Stimulated activated CD4-positive, alpha-beta T cell treated with anti-CD3 and anti-CD28 coated beads, Interleukin-12 subunit alpha, Interleukin-12 subunit beta, amount 100 ng/mL, for 48 hours (primary cell): ENCODE measurements at places on chromosomes 1 and 21.

DNA sequence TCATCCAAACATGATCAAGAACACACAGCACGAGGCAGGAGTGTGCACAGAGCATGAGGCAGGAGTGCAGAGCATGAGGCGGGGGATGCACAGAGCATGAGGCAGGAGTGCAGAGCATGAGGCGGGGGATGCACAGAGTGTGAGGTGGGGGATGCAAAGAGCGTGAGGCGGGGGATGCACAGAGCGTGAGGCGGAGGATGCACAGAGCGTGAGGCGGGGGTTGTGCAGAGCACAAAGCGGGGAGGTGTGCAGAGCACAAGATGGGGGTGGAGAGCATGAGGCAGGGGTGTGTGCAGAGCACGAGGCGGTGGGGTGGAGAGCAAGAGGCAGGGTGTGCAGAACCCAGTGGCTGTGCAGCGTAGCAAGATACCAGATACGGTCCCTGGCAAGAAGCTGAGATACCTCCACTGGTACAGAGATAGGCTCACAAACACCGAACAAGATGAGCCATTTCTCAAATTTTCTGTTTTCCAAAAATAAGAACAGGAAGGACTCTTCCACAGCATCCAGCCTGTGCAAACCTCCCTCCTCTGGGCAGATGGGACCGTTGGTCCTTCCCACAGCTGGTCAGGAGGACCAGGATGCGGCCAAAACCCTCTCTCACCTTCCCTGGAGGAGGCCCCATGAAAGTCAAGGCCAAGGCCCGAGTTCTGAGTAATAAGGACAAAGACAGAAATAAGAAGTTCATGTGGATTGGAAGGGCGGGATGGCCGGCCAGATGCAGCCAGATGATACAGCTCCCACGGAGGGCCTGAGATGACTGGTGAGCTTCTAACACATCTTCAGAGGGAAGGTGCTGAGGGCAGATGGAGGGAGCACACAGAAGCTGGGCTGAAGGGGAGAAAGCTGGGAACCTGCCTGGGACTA lies 12.0 kb downstream of the SPATC1L start:
- DNase-seq: no peak

DNA sequence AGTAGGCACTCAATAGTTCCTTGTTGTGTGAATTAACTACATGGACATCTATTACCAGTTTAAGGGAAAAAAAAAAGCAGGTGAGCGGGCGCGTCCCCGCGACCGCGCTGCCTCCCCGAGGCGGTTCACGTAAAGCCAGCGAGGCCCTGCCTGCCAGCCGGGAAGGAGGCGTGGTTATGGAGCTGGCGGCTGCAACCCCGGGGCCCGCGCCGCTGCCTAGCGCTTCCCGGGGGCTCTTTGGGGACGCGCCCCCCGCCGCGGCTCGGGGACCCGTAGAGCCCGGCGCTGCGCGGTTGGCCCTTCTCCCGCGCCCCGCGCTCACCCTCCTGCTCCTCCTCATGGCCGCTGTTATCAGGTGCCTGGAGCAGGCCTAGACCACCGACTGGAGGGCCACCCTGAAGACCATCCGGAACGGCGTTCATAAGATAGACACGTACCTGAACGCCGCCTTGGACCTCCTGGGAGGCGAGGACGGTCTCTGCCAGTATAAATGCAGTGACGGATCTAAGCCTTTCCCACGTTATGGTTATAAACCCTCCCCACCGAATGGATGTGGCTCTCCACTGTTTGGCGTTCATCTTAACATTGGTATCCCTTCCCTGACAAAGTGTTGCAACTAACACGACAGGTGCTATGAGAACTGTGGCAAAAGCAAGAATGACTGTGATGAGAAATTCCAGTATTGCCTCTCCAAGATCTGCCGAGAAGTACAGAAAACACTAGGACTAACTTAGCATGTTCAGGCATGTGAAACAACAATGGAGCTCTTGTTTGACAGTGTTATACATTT lies 2.6 kb upstream of the CC2D1B start:
- DNase-seq: peak; percentile 52

GRCh38 chr1:203638103-203638475 lies 11.5 kb downstream of the ATP2B4 start:
- DNase-seq: no peak

GRCh38 chr1:210232511-210233215 lies at the start of gene SERTAD4:
TSS of gene SERTAD4 (plus strand) at chr1:210232796. CDS start at chr1:210237961, 5,165 bp downstream.
- no peak for DNase-seq

DNA sequence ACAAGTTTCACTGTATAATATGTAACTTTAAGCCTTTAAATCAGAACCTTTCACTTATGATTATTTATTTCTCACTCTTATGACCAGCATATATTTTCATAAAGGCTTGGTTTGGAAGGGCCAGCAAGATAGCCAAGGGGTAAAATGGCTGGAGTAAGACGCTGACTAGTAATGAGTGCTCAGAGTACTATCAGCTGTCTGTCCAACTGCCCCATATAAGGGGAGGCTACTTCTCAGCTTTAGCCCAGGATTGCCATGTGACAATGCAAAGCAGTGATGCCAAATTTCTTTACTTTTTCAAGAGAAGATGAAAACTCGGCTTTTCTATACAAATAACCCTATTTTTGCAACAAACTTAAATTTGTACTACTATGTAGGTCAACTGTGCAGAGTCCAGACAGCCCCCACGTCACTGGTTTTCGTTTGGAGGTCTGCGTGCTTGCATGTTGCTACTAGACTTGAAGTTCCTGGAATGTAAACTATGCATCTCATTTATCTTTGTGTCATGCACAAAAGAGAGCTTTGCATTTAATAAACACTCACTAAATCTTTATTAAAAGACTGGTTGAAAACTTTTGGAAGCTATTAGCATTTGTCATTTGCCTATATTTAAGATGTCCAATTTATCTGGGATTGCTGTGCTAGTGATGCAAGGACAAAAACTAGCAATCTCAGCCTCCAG lies 110.4 kb downstream of the TNFSF18 start:
- no peak for DNase-seq

GRCh38 chr1:109295712-109296415 lies 10.9 kb downstream of the MYBPHL start:
- no peak for DNase-seq

- DNase-seq: no peak
Observed at GRCh38 chr1:52365071-52365745, 797 bp downstream of the CC2D1B start.

DNA sequence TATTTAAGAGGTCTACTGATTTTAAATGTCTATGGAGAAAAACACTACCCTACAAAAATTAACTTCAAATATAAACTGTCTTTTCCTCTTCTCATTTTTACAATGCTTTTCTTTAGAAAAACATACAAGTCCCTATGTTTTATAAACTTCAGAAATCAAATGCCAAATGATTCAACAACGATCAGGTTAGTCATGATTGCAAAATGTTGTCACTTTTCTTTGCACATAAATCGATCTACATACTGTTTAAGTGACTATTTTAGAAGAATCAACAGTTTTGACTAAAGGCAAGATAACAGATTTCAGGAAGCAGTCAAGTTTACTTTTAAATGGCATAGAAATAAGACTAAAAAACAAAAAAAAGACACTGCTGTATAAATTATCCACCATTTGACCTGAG lies 168.7 kb downstream of the GPATCH2 start:
- no peak for DNase-seq

- DNase-seq: no peak
Observed at GRCh38 chr1:32142446-32143301, 34.8 kb downstream of the KPNA6 start.

GRCh38 chr1:183578856-183579255 lies 11.4 kb downstream of the NCF2 start:
- DNase-seq: no peak

DNA sequence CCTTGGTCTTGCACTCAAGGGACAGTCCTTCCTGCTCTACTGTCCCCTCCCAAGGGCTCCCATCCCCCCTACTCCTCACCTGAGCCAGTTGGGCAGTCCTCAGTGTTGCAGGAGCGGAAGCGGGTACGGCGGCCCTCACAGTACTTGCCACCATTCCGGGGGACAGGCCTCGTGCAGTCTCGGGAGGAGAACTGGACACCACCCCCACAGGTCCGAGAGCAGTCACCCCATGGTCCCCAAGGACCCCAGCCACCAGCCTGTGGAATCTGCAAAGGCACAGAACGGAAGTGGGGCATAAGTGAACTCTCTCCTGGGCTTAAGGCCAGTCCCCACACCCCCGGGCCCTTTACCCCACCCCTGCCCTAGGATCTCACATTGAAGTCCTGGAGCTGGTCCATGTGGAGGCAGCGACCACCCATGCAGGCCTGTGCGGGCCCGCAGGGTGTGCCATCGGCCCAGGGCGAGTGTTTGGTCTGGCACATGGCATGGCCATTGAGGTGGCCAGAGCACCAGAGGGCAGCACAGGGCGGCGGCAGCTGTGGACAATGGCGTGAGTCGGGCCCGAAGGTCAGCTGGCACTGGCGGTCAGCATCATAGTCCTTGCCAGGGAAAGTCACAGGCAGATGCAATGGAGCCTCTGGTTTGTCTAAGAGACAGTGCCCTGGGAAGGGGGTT lies 5.2 kb downstream of the ADAMTS4 start:
- no peak for DNase-seq

- no peak for DNase-seq
Observed at GRCh38 chr1:37035796-37036666, 1.7 kb upstream of the GRIK3 start.

DNA sequence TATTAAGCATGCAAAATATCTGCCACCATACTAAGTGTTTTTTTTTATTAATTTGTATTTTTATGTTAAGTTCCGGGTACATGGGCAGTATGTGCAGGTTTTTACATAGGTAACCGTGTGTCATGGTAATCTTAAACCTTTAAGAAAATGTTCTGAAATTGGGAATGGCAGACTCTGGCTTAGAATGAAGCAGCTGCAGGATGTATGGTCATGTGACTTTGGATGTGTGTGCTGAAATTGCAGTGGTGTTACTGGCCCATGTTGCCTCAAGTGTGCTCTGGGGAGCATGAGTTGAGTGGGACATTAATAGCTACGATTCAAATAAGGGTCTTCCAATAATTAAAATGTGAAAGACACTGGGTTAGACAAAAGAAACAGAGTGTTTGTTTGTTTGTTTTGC lies 6.7 kb downstream of the GRIK1 start:
- DNase-seq: no peak

- DNase-seq: no peak
Observed at GRCh38 chr1:223175633-223176032, 32.6 kb upstream of the TLR5 start.
